Chondrocyte (in vitro differentiated cells): ENCODE measurements at places on chromosomes 2 and 18. TPM values are rescaled to one million over a fixed set of nuclear protein-coding genes. Genes with fewer than 3 reads are reported as not detected.
A peak's percentile ranks its signal among the peaks of the same experiment; 100 is the strongest.

CYP27C1 gene
- 11.7 to 17.2 TPM (median 13.4 TPM) in 3 replicates for total RNA-seq

GRCh38 chr2:33292063-33292462 is 184.4 kb upstream of the RASGRP3 start:
- no peaks in the 10 kb centered on the region for H3K27me3 ChIP-seq
- H3K4me3 ChIP-seq = peak overlapping the region; percentile 43
- H3K36me3 ChIP-seq = peaks cover 31% of the 10 kb centered on the region
- H3K27ac ChIP-seq = peak overlapping the region; percentile 94

GRCh38 chr2:62204998-62205496 is 9.1 kb downstream of the B3GNT2 start:
- H3K4me3 ChIP-seq = no peak overlapping the region
- no peaks in the 10 kb centered on the region for H3K27me3 ChIP-seq
- H3K4me1 ChIP-seq = peaks cover 47% of the 10 kb centered on the region
- H3K36me3 ChIP-seq = peaks cover 3% of the 10 kb centered on the region

DNA sequence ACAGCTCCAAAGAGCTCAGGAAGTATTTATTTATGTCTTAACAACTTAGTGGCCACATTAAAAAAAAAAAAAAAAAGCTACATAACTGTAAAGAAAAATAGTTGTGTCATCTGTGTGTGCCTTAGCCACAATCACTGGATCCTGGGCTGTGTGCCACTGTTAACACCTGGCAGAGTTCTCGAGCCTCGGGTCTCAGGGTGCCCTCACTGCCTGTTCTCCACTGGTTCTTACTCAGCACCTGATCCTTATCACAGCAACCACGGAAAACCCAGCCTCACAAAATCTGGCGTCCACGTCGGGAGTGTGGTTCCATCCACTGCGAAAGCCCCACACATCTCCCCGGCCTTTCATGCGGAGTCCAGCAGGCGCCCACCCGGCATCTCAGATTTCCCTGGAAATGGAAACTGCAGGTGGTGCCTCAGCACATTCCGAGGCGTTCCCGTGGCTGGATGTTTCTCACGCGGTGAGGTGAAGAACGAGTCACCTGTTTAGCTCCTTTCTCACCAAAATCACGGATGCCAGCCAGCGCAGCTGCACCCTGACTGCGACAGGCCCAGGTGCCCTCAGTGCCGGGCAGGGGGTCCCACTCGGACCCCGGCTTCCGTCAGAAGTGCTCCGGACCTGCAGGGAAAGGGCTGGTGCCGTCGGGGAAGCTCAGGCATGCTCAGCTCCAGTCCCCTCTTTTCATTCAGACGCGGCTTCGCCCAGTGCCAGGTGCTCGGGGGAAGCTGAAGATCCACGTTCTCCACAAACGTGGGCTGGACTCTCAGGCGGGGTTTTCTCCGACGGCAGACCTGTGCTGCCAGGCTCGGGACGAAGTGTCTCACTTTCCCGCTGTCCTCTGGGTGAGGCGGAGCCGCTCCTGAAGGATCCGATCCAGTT is 198.7 kb upstream of the SALL3 start:
- H3K36me3 ChIP-seq = no peaks in the 10 kb centered on the region
- no peak overlapping the region for H3K27ac ChIP-seq
- no peaks in the 10 kb centered on the region for H3K4me1 ChIP-seq
- no peak overlapping the region for H3K4me3 ChIP-seq
- no peaks in the 10 kb centered on the region for H3K27me3 ChIP-seq
- DNase-seq = no peak

- peaks cover 8% of the 10 kb centered on the region for H3K4me1 ChIP-seq
- H3K27me3 ChIP-seq = no peaks in the 10 kb centered on the region
- DNase-seq = no peak
- peaks cover 7% of the 10 kb centered on the region for H3K36me3 ChIP-seq
- no peak overlapping the region for H3K4me3 ChIP-seq
Observed at GRCh38 chr2:231554327-231554726, 24.1 kb upstream of the NMUR1 start.

CAD gene
- total RNA-seq = 54.8 to 88.4 TPM (median 55.0 TPM) in 3 replicates

FBXO36 gene
- 3.0 to 5.9 TPM (median 3.3 TPM) in 3 replicates for total RNA-seq

NT5C1B gene
- not detected in 3 replicates for total RNA-seq

DNA sequence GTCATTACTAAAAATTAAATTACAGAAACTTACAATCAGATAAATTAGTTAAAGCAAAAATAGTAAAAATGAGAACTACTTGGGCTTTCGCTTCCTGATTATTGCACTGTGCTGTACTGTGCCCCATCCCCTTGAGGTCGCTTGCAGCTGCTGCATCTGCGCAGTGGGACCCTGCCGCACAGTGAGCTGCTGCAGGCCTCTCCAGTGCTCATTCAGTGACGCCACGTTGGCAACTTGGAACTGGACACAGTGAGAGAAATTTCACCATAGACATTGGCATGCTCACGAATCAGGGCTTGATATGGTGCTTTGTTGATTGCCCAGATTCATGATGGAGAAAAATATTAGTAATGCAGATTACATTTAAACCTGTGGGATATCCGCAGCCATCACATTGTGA is 290.8 kb upstream of the MYT1L start:
- H3K27me3 ChIP-seq = peaks cover 14% of the 10 kb centered on the region
- no peaks in the 10 kb centered on the region for H3K4me1 ChIP-seq
- DNase-seq = no peak

- DNase-seq = no peak
- H3K4me3 ChIP-seq = no peak overlapping the region
- H3K4me1 ChIP-seq = peaks cover 14% of the 10 kb centered on the region
- H3K27me3 ChIP-seq = no peaks in the 10 kb centered on the region
- no peak overlapping the region for H3K27ac ChIP-seq
Observed at GRCh38 chr2:156401861-156402260, 34.3 kb upstream of the GPD2 start.

DNA sequence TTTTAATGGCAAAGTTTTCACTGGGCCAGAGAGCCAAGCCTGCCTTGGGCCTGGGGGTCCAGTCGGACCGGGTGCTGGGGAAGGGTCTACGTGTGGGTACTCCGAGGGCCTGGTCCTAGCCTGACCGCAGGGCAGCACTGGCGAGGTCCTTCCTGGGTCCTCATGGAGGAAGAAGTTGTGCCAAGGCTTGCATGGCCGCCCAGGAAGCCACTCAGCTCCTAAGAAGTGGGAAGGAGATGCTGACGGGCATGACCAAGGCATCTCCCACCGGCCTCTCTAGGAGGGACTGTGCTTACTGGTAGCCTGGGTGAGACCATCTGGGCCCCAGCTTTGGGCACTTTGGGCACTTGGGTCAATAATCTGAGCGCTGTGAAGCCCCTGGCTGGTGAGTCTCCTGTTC is 22.6 kb downstream of the CIB4 start:
- H3K4me3 ChIP-seq = no peak overlapping the region
- peaks cover 2% of the 10 kb centered on the region for H3K36me3 ChIP-seq
- H3K27me3 ChIP-seq = peaks cover 33% of the 10 kb centered on the region
- no peak for DNase-seq

ANTXR1 gene
- 207 to 351 TPM (median 347 TPM) in 3 replicates for total RNA-seq

GPR39 gene
- total RNA-seq = 0.20 to 0.31 TPM in 2 of 3 replicates, not detected in the other

DNA sequence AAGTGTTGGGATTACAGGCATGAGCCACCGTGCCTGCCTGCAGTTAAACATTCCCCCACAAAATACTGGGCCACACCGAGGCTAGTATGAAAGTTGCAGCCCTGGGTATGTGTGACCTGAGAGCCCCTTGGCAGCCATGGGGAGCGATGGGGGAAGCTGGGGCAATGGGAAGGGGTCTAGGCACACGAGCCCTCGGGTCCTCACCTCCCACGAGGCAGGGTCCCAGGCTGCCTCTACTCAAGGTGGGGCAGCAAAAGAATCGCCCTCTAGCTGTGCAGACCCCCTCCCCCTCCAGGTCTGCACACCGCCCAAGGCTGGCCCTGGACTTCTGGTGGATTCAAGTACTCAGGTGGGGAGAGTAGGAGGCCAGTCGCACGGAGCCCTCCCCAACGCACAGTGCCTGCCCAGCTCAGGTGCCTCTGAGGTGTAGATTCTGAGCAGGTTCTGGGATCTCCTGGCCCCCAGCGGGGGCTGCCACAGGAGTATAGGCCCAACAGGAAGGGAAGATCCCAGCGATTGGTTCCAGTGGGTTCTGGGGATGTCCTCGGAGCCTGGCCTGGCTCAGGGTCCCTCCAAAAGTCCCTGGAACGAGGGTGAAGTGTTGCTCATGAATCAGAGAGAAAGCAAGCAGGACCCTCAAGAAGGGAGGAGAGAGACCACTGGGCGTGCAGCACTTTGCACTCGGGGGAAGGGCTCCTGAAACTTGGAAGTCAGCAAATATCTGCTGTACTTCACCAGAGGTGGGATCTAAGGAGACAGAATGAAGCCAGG is 2.6 kb downstream of the GPR35 start:
- H3K4me1 ChIP-seq = peaks cover 3% of the 10 kb centered on the region
- peak; percentile 76 for DNase-seq
- H3K27me3 ChIP-seq = no peaks in the 10 kb centered on the region
- H3K4me3 ChIP-seq = no peak overlapping the region
